ENCODE measurements at places on chromosomes 1 and 21.

GRCh38 chr1:36534711-36535412 is 52.1 kb upstream of the CSF3R start:
- DNase-seq: no peak

- no peak for DNase-seq
Observed at GRCh38 chr1:33649759-33650158, 177.3 kb downstream of the ZSCAN20 start.

- DNase-seq: no peak
Observed at GRCh38 chr21:31490443-31490842, 146.4 kb upstream of the TIAM1 start.

GRCh38 chr1:239954836-239955235 is 136.8 kb upstream of the FMN2 start:
- DNase-seq: no peak

DNA sequence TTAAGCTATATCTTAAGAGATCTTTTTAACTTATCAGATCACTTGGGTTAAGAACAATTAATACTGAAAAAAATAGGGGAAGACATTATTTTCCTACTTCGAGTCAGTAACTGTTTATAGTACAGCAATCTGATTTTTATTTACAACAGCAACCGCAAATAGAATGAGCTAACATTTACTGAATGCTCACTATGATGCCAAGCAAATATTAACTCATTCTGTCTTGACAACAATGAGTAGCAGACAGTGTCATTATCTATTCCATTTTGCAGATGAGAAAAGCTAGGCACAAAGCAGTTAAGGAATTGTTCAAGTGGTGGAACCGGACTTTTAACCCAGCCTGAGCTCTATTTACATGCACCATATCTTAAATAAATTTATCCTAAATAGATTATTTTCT is 273.7 kb downstream of the NTNG1 start:
- DNase-seq: no peak

- DNase-seq: no peak
Observed at GRCh38 chr21:31397515-31397926, 53.5 kb upstream of the TIAM1 start.

DNA sequence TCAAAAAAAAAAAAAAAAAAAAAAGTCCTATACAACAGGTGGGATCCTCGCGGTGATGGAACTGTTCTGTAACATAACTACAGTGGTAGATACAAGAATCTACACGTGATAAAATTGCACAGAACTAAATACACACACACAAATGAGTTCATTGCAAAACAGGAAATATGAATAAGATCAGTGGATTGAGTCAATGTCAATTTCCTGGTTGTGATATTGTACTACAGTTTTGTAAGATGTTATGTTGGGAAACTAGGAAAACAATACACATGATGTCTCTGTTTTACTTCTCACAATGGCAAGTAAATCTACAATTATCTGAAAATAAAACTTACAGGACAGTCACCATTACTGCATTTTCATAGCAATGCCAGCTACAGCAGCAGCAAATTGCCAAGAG is 59.8 kb downstream of the ITGB3BP start:
- no peak for DNase-seq

- DNase-seq: no peak
Observed at GRCh38 chr1:165257969-165258459, 98.5 kb downstream of the LMX1A start.

DNA sequence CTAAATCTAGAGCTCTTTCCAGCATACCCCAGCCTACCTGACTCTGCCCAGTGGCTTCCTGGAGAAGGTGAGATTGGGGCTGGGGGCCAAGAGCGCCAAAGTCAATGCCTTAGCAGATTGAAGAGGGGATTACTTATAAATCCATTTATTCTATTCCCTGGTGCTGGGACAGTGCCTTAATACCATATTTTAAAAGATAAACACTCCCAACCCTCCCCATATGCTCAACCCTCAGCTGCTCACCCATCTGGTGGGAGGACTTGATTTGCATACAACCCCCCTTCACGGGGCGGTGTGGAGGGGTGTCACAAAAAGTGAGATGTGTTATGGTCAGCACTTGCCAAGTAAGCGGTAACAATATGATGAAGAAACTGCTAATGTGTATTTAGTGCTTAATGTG is 3.2 kb upstream of the DISP3 start:
- no peak for DNase-seq

GRCh38 chr1:107871259-107871658 is 93.7 kb downstream of the VAV3 start:
- no peak for DNase-seq

- DNase-seq: no peak
Observed at GRCh38 chr1:151584278-151584677, 27.6 kb upstream of the SNX27 start.

DNA sequence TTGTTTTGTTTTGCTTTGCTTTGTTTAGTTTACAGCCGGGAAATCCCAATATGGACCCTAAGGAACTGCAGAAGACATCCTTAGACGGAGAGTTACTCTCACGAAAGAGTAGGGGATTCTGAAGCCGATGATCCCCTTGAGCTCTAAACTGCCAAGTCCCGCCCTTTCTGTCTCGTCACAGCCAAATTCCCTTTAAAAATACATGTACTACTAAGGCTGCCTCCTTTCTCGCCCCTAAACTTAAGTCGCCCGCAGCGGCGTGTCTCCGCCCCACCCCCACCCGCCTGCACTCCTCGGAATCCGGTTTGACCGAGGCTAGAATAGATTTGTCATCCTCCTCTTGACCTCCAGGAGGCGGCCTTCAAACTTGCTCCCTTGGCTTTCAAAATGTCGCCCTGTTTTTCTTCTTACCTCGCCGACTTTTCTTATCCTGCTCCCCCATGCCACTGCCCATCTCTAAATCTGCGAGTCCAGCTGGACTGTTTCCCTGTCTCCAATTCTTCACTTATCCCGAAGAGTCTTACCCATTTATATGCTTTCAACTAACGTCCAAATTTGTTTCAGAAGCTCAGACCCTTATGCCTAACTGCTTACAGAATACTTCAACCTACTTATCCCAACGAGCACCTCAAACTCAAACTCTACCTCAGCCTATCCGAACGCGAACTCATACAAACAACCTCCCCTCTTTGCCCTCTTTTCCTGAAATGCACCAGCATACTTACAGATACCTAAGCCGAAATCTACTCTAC is 10.9 kb upstream of the BOLA1 start:
- DNase-seq: peak; percentile 53

- DNase-seq: no peak
Observed at GRCh38 chr1:64320470-64320869, 117.0 kb downstream of the UBE2U start.

DNA sequence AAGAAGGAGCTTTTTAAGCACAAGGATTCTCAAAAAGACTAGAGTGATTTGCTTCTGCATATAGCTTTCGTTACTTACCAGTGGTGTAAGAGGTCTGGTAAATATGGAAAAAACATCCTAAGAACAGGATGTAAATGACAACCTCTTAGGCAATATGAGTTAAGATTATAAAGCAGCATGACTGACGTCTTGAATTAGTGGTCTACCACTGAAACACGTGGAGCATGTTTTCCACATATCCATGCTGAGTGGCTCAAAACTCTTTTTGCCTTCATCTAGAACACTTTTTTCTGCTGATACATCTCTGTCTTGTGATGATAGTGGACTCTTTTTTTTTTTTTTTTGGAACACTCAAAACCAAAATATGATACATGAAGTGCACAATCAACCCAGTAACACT is 44.6 kb downstream of the RCAN1 start:
- DNase-seq: no peak

- DNase-seq: no peak
Observed at GRCh38 chr21:42200906-42201614, 17.9 kb upstream of the ABCG1 start.

GRCh38 chr1:173122958-173123852 is 72.5 kb upstream of the TNFSF18 start:
- DNase-seq: no peak

Measured in activated T-cell treated with anti-CD3 and anti-CD28 coated beads, Interleukin-2, amount 50 U/mL, for 4 hours (primary cell).